ENCODE measurements at places on chromosomes 3 and 15.

DNA sequence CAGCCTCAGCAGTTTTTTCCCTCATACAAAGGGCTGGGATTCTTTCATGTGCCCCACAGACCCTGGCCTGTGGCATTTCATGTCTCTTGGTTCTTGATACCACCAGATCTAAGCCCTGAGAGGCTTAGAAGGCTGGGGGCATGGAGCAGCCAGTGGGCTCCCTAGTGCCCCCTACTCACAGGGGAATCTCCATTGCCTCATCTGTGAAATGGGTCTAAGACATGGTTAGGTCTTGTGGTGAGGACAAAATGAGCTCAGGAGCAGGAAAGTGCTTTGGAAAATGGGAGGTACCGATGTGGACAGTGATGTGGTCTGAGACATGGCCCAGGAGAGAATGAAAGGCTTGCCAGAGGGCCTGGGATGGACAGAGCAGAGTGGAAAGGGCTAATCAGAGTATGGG lies 94.3 kb downstream of the SMAD6 start:
- DNase-seq: no peak

DNA sequence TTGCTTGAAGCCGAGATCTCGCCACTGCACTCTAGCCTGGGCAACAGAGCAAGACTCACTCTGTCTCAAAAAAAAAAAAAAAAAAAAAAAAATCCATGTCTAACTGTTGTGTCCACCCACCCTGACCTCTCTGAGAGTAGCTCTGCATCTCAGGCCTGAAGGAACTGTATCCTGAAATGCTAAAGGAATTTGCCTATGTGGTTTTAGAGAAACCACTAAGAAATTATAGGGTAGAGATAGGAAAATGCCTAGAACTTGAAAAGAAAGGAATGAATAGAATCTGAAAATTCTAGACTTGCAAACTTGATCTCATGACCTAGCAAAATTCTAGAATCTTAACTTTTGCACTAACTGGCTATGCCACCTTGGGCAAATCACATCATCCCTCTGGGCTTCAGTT lies 217.5 kb upstream of the ROPN1 start:
- DNase-seq: no peak

DNA sequence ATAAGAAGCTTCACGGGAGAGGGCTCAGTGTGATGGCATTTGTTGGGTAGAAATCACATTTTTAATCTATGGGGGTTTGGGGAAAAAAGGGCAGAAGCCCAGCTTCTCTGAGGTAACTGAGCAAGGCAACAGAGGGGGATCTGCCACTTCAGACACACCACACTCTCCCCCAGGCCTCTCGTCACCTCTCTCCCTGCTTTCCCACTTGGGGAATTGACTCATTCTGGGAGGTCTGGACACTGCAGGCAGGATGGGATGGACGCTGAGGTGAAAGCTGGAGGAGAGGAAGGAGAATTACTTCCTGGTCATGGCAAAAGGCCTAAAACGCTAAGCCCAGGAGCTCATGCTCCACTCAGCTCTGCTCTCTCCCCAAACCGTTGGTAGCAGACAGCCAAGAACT lies 33.2 kb downstream of the MYO5C start:
- DNase-seq: no peak

DNA sequence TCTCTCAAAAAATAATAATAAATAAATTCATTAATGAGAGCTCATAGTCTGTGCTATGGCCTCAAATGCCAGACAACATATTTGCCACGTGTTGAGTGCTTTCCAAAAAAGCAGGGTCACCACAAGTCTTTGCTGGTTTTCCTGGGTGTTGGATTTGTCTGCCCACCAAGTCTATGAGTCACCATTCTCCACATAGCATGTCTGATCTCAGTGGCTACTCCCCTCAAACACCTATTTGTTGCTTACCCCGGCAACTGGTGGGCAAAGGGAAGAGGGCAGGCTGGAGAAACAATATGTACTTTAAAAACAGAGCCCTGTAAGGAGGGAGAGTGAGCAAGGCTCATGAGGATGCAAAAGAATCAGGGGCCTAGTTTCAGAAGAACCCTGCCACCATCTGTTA lies 120.0 kb upstream of the ARRDC4 start:
- DNase-seq: no peak

DNA sequence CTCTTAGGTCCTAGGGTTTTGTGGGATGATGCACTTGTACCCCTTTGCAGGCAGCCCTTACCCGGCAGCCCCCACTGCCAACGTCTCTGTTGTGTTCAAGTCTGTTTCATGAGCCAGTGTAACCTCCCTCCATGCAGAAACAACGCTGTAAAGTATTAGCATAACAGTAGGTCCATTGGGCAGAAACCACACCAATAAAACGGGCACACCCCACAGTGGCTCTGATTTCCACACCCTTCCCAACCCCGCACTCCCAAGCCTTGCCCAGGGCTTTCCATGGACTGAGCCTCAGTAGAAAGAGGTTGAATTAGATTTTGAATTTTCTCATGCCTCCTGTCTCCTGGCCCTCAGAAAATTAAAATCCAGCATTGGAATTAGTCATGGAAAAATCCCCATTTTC lies 124.5 kb downstream of the CACNA1D start:
- no peak for DNase-seq

DNA sequence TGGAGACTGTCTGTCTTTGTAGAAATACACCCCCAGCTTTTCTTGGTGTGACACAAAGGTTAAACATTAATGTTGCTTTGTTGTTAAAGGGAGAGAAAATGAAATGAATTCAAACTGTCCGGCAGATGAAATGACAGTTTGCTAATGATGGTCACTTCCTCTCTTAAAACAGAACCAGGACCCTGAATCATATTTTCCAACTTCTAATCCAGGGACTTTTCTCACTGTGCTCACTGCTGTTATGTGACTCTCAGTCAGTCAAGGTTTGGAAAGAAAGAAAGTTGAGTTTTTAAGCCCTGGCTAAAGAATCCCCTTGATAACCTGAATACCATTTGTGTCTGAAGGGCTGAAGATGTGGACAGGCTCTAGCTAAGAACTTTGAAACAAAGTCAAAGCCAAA lies 215.8 kb downstream of the AGBL1 start:
- no peak for DNase-seq

DNA sequence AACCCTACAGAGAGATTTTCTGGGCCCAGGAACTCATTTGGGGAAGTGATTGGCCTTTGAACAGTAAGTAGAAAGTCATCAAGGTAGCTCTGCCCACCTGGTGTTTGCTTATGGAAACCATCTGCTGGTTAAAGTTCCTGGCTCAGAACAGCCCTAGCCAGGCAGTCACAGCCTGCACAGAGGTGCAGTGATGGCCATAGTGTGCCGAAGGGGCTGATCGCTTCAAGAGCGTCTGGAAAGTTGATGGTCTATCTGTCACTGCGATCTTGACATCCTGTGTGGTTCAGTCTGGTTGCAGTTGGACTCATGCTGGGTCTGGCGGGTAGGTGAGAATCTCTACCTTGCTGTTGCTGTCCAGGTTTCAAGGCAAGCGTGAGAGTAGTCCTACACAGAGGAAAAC lies 151.6 kb downstream of the SLCO3A1 start:
- DNase-seq: no peak

DNA sequence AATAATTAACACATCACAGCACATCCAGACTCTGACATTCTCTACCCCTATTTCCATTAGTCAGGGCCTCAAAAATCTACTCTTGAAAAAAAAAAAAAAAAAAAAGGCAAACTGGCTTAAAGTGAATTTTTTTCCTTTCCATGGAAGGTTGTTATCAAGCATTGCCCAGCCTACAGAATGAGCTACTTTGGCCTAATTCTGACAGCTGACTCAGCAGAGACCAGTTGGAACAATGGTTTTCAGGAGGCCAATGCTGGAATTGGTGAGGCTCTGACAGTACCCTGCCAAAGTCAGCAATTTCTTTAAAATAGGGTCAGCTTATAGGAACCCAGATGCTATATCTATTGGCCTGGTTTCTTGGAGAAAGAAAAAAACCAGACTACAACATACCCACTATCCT lies 454.7 kb downstream of the MAGI1 start:
- no peak for DNase-seq

DNA sequence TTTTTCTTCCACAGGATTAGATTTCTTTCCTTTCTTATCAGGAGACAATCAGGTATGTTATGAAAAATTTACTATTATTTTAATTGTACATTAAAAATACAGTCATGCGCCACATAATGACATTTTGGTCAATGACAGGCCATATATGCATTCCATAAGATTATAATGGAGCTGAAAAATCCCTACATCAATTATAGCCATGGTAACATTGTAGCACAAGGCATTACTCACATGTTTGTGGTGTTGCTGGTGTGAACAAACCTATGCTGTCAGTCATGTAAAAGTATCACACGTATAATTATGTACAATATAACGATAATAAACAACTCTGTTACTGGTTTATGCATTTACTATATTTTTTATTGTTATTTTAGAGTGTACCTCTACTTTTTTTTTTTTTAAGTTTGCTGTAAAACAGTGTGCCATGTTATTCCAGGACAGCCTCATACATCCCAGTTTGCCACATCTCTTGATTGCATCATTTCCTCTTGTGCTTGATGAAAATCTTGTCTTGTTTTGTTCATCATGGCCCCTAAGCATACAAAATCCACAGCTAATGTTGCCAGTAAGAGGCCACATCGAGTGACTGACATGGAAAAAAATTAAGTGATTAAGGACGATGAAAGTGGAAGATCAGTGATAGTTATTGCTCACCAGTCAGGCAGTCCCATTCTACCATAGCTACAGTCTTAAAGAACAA lies 21.4 kb downstream of the CALML4 start:
- DNase-seq: no peak

- DNase-seq: no peak
These were observed 12.2 kb downstream of the GBE1 start for GRCh38 chr3:81749265-81749664.

DNA sequence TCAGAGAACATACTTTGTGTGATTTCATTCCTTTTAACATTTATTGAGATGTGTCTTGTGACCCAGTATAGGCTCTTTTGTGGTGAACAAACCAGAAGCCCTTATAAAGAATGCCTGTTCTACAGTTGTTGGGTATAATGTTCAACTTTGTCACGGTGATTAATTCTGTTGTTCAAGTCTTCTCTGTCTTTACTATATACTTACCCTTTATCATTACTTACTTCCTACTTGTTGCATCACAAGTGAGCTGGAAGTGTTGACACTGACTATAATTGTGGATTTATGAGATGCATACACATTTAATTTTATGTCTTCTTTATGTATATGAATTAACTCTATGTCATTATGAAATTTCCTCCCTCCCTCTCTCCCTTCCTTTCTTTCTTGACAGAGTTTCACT lies 59.7 kb upstream of the TBL1XR1 start:
- no peak for DNase-seq

DNA sequence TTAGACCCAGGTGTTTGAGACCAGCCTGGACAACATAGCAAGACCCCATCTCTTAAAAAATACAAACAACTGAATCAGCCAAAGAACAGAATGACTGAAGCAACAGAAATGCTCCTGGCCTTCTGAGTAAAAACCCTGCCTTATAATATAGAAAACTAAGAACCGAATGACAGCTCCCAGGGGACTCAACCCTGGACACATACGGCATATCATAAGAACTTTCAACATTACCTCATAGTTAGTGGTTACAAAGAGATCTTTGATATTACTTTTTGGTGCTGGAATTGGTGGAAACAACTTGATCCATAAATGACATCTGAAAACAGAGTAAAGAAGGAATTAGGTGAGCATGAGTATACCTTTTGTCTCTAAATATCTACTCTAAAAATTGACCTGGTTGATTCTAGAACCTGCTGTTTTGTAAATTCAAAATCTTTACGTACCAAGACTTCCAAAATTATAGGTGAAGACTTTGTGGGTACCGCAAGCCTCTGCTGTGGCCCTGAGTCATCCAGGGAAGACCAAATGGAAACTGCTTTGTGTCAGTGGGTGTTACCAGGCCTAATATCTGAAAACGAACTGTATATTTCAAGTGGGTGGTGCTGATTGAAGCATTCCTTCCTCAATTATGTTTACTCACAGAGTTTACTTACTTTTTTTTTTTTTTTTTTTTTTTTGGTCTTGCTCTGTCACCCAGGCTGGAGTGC lies 35.5 kb downstream of the IL5RA start:
- no peak for DNase-seq

- no peak for DNase-seq
These were observed 10.2 kb downstream of the TRA2B start for GRCh38 chr3:185927501-185928200.

GRCh38 chr15:50685191-50685975 lies 1.2 kb downstream of the TRPM7 start:
- DNase-seq: no peak

DNA sequence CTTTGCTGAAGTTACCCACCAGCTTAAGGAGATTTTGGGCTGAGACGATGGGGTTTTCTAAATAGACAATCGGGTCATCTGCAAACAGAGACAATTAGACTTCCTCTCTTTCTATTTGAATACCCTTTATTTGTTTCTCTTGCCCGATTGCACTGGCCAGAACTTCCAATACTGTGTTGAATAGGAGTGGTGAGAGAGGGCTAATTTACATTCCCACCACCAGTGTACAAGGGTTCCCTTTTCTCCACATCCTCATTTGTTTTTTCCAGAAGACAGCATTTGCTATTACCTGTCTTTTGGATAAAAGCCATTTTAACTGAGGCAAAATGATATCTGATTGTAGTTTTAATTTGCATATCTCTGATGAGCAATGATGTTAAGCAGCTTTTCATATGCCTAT lies 329.9 kb upstream of the TPRG1 start:
- DNase-seq: no peak

- DNase-seq: no peak
These were observed 301.8 kb upstream of the CBLB start for GRCh38 chr3:106170636-106171035.

DNA sequence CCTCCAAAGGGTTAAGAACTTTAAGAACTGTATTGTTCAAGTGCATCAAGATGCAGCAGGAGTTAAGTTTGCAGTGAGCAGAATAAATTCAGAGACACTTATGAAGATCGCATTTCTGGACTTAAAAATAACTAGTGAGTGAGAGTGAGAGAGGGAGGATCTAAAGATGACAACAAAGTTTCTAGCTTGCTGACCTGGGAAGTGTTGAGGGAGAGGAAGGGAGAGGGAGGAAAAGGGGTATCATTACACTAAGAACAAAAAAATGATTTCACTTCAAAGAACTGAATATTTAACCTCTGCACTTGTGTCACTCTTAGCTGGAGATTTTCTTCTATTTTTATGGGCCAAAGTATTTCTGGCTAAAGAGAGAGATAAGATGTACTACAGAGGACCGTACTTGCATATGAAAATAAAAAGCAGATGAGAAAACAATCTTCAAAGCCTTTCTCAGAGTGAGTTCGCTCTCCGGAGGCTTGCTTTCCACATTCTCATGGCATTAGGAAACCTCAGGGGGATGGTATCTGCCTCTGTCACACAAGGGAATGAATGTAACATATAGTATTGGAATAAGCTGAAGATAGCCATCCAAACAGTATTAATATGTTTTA lies 91.4 kb upstream of the TJP1 start:
- DNase-seq: no peak

GRCh38 chr3:97815149-97815917 lies 6.5 kb upstream of the CRYBG3 start:
- no peak for DNase-seq

GRCh38 chr3:40523781-40524180 lies 979 bp upstream of the ZNF621 start:
- no peak for DNase-seq
